ENCODE measurements at places on chromosomes 2 and 18.

GRCh38 chr2:46719487-46719886 lies 196.1 kb downstream of the MCFD2 start:
- DNase-seq: no peak

GRCh38 chr2:176464886-176465564 lies 195.8 kb downstream of the MTX2 start:
- no peak for DNase-seq

GRCh38 chr18:49238433-49239042 lies 221.9 kb downstream of the DYM start:
- DNase-seq: no peak

DNA sequence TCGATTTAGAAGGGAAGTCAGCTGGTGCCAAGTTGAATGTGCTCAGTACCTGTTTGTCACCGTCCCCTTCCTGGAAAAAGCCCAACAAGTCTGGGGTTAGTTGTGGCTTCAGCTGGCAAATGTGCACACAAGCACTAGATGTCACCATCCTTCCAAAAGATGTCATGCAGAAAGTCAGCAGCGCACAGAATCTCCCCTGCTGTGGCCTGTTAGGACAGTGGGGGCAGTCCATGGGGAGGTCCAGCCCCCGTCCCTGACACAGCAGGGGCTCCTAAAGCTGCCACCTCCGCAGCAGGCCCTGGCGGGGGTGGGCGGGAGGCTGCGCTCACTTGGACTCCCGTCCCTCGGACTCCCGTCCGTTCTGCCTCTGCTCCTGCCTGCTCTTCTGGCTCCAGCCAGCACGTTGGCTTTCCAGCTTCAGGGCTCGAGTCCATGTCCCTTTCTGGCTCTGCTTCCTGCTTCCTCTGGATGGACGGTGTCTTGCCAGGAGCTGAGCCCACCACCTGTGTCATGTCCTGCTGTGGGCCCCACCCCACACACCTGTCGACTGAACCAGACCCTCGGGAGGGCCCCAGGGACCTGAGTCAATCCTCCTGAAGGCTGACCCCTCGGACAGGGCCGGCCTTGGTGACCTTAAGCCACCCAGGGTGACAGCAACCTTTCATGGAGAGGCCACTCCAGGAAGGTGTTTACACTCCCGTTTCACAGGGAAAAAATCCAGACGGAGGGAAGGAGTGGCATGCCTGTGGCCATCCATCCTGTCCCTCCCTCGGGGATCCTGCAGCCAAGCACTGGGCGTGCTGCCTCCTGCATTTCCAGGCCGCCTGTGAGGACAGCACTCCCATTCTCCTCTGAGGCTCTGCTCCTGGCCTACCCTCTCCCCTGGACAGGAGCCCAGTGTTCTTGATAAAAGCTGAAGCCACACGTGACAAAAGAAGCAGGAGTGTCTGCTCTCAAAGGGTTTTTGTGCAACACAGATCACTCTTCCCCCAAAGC lies 8.5 kb downstream of the RAB17 start:
- no peak for DNase-seq

DNA sequence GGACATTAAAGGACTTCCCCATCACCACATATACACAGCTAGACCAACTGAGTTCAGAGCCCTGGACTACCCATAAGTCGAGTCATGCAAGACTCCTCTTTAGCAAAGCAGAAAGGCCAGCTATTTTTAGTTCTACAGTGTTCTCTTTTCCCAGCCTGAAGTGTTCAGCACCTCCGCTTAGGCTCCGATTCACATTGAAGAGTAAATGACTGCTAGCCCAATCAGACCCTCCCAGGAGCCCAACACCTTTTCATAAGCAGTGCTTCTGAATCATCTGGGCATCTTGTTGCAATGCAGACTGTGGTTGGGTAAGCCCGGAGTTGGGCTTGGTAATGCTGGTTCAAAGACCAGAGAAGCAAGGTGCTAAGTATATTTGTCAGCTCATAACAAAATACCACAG lies 138.6 kb upstream of the MSH6 start:
- no peak for DNase-seq

GRCh38 chr2:176891105-176891504 lies 321.5 kb upstream of the HNRNPA3 start:
- no peak for DNase-seq

DNA sequence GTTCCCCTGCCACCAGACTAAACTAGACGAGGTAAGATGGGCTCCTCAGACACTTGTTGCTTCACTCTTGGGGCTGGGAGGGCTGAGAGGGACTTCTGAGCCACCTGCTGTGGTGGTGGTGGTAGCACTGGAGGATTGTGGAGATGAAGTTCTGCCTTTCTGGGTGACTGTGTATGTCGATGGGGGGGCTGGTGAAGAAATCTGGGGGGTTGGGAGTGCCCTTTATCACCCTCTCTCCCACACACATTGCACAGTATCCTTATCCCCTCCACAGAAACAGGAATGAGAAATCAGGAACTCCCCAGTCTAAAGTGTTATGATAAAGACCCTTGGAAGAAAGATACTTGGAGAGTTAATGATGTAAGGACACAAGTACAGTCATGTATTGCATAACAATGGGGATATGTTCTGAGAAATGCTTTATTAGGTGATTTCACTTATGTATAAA lies 38.5 kb downstream of the HK2 start:
- DNase-seq: no peak

- DNase-seq: no peak
Observed at GRCh38 chr2:237673130-237674001, 46.0 kb downstream of the LRRFIP1 start.

DNA sequence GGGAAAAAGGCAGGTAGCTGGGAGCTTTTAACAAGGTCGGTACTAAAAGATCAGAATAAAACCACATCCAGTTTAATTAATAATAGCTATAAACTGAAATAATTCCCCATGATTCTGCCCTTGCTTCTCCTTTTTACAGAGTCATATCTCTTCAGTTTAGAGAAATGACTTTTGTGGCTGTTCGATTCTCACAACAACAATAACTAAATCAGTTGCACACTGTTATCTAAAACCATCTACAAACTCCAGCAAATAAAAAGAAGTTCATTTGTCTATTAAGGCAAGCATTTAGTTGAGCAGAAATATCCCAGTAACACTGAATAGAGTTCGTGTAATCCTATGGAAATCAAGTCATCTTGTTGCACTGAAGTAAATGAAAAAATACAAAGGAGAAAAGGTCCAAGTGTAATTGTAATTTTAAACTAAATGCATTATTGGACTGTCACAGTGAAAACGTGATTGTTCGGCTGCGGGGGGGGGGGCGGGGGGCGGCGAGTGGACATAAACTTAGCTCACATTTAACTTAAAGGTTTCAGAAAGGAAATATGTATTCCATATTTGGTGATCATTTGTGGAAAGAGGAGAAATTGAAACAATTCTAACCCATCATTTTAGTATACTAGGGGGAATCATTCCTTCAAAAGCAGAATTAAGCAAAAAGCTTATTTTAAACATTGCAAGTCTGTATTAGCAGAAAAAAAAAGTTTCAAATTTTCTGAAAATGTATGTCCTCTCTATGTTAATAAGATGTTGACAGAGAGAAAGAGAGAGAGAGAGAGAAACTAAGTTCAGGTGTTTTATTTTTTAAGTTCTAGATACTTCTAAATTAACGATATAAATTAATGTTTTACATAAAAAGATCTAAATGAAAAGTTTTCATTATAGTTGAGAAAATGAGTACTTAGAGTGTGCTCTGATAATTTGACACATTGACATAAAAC lies 144.5 kb downstream of the MEIS1 start:
- no peak for DNase-seq

GRCh38 chr2:4840791-4841190 lies 851.4 kb upstream of the SOX11 start:
- no peak for DNase-seq

GRCh38 chr18:40152859-40153258 lies 1802.2 kb upstream of the PIK3C3 start:
- no peak for DNase-seq

GRCh38 chr2:18430996-18431748 lies 129.3 kb downstream of the RDH14 start:
- no peak for DNase-seq

DNA sequence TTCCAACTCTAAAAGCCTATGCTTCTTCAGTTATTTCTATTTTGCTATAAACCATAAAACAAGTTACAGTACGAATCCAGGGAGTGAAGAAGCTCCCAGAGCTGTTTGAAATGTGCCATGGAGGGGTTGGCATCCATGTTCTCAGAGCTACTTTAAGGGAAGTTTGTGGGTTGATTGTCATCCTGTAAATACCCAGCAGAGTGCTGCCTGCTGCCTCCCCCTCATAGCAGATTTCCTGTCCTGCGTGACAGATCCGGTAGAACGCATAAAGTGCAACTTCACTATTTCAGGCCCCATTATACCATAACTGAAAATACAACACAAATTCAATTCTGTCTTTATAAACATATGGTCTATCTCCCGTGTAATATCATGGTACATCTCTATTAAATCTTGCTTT lies 114.4 kb downstream of the CTNNA2 start:
- DNase-seq: no peak

DNA sequence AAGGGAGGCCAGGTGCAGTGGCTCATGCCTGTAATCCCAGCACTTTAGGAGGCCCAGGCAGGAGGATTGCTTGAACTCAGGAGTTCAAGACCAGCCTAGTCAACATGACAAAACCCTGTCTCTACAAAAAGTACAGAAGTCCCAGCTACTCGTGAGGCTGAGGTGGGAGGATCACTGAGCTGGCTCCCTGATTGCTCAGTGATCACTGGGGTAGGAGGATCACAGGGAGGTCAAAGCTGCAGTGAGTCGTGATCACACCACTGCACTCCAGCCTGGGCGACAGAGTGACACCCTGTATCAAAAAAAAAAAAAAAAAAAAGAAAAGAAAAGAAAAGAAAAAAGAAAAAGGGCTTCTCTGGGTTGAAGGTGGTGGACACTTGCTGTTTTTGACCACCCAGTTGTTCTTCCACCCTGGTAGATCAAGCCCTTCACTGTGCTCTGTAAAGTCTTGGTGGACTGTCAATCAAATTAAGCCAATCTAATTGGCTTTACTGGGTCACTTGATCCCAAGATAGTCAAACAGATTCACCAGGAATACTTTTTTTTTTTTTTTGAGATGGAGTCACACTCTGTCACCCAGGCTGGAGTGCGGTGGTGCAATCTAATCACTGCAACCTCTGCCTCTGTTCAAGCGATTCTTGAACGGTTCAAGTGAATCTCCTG lies 191.6 kb downstream of the AGPS start:
- DNase-seq: no peak

DNA sequence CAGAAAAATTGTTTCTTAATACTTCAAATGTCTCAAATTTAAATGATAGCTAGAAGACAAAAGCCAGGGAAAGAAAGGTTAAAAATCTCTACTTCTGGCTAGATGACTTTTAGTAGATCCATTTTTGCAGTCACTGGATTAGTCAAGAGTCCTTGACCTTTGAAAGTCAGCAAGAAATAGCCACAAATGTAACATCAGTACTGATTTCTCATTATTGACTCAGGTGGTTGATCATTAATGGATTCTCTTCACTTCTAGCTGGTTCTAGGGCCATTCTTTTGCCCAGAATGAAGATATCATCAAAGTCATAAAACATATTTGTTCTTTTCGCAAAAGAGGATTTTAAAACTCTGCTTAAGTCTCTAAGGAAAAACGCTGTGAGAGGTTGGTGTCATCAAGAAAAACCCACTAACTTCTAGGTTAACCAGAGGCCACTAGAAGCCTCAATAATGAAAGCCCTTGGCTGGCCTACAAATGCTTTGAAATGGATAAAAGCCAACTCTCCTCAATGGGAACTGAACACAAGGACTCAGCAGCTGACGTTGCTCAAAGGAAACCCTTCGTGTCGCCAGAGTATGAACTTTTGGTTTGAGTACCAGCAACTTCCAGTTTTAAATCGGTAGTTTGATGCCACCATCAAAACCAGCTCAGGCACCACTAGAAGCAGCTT lies 66.3 kb downstream of the IRS1 start:
- DNase-seq: no peak

DNA sequence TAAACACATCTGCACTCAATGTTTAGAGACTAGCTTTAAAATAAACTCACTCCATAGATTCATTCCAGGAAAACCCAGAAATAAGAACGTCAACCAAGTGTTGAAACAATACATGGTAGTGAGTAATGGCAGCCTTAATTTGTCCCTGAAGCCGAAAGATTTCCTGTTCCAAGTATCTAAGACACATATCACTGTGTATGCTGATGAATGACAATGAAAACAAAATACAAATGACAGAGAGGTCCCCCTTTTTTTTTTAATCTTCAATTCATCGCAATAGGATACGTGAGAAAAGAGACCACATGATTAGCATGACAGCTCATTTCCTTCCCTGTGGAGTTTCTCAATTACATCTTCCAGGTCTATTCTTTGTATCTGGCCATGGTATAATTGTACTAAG lies 160.5 kb upstream of the STK17B start:
- no peak for DNase-seq

DNA sequence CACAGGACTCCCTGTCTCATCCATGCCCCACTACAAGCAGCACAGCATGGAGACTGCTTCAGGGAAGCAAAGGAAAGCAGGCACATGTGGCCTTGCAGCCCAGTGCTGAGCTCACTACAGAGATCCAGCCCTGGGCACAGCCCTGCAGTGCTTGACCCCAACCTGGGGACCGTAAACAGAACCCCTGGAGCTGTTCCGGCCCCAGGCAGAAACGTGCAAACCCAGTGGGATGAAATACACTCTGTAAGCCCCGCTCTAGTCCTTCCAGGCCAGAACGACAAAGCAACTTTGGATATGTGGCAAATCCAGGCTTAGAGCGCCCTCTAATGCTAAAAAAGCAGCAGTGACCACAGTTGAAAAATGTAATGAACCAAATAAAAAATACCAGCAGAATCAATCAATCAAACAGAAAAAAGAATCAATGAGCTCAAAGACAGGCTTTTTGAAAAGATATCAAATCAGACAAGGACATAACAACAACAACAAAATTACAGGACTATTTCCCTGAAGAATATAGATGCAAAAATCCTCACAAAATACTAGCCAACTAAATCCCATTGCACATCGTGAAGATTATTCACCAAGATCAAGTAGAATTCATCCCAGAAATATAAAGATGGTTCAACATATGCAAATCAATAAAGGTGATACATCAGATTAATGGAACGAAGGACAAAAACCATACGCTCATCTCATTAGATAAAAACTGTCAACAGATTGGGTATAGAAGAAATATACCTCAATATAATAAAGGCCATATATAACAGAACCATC lies 45.6 kb downstream of the ZNF519 start:
- DNase-seq: no peak

GRCh38 chr2:14621114-14621513 lies 11.4 kb upstream of the LRATD1 start:
- DNase-seq: no peak

GRCh38 chr18:35030277-35030989 lies 10.8 kb upstream of the MAPRE2 start:
- no peak for DNase-seq
